ENCODE measurements at places on chromosomes 16 and 17. TPM values are rescaled to one million over a fixed set of nuclear protein-coding genes. Genes with fewer than 3 reads are reported as not detected.

DNA sequence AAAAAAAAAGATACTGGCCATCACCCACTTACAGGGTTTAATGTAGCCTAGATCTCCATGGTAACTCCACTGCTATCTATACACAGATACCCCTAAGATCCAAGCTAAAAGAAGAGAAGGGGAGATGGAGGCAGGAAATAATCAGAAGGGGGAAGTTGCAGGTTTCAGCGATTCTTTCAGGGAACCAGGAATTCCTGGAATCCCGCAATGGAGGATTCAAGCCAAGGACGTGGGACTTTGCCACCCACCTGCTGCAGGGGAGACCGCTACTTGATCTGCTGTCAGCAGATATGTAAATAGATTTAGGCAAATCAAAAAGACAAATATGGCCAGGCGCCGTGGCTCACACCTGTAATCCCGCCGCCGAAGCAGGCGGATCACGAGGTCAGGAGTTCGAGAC is 121.1 kb downstream of the AIPL1 start:
- DNase-seq, result no peak
- peaks cover 100% of the 10 kb centered on the region for H3K27me3 ChIP-seq
- H3K4me1 ChIP-seq, result peaks cover 6% of the 10 kb centered on the region
- no peaks in the 10 kb centered on the region for H3K36me3 ChIP-seq

GRCh38 chr16:15953477-15953876 is 4.1 kb downstream of the ABCC1 start:
- peak overlapping the region; percentile 51 for H3K27ac ChIP-seq
- peaks cover 5% of the 10 kb centered on the region for H3K36me3 ChIP-seq
- peaks cover 13% of the 10 kb centered on the region for H3K4me1 ChIP-seq
- no peak overlapping the region for H3K4me3 ChIP-seq
- no peaks in the 10 kb centered on the region for H3K27me3 ChIP-seq

DNA sequence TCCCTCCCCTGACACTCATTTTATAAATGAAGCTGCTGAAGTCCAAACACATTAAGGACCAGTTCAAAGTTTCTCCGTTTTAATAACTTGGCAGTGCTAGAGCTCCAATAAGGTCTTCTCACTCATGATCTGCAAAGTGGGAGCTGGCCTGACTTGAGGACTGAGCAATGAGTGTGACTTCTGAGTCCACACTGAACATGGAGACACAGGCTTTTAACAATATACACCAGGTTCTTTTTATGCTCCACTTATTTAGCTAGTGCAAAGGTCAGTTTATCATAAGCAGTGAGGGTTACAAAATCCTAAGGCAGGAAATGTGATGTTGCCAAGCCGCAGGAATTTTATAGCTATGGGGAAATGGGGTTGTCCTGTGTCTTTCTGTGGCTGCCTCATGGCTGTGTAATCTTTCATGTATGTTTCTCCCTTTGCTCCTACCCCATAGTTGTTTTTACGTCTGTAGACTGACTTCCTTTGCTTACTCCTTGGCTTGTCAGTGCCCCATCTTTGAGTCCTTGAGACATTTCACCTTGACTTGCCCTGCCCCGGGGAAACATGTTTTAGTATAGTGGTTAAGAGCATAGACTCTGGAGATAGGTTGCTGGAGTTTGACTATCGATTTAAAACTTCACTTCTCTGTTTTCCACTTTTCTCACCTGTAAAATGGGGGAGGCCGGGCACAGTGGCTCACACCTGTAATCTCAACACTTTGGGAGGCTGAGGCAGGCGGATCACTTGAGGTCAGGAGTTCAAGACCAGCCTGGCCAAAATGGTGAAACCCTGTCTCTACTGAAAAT is 12.2 kb upstream of the MMD start:
- H3K4me3 ChIP-seq, result peak overlapping the region; percentile 30
- peak; percentile 95 for DNase-seq
- peaks cover 44% of the 10 kb centered on the region for H3K4me1 ChIP-seq
- H3K36me3 ChIP-seq, result no peaks in the 10 kb centered on the region

Gene MEIOC
- total RNA-seq, result not detected

All from MCF 10A (cell line).